Kidney (tissue), 22 donors: ENCODE measurements at places on chromosomes 1 and 21.

DNA sequence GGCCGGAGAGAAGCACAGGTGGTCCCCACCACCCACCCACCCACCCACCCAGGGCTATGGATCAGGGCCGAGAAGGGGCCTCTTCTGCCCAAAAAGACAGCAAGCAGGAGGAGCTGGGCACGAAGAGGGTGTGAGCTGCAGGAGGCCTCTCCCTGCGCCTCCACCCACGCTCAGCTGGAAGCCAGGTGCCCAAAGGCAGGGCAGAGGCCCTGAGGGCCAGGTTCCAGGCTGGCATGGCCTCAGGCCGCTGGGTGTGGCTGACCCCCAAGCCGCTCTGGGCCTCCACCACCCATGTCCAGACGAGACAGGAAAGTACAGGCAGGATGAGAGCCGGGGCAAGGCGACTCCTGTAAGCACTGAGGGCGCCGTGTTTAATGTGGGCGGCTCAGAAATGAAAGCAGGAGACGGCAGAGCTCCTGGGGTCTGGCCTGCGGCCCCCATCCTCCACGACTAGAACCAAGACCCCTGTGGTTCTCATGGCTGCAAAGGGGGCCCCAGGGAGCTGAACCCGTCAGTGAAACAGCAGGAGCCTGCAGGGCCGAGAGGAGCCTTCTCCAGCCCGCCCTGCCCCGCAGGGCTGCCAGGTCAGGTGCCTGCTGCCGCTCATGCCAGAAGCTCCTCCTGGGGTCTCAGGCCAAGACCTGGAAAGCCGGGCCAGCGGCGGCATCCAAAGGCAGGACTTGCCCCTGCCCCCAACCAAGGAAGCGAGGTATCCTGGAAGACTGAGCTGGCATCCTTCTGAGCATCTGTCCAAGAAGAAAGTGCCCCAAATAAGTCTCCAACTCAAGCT lies 56.0 kb downstream of the MEGF6 start:
- DNase-seq = no peak

- DNase-seq = peak; percentile 26
Measured at GRCh38 chr1:228087771-228088251, 5.3 kb downstream of the ARF1 start.

- DNase-seq = no peak
Measured at GRCh38 chr1:24904731-24905354, 25.2 kb downstream of the RUNX3 start.

GRCh38 chr1:92843429-92844352 lies 11.9 kb downstream of the RPL5 start:
- no peak for DNase-seq

DNA sequence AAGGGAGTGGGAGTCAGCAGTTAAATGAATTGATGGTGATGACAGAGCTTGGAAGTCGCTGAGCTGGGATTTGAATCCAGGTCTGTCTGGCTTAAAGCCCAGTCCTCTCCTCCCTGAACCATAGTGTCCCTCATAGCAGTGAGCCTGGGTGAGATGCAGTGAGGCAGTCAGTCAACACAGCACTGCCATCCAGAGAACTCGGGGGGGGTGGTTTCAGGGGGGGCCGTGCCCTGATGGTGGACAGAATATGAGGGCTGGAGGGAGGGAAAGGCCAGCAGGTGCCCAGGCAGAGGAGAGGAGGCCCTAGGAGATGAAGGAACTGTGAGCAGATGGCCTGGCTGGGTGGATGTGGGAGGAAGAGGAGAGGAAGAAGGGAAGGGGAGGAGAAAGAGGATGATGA lies 405.6 kb downstream of the PTPRU start:
- DNase-seq = no peak

GRCh38 chr21:31425138-31425537 lies 81.1 kb upstream of the TIAM1 start:
- DNase-seq = peak; percentile 55

DNA sequence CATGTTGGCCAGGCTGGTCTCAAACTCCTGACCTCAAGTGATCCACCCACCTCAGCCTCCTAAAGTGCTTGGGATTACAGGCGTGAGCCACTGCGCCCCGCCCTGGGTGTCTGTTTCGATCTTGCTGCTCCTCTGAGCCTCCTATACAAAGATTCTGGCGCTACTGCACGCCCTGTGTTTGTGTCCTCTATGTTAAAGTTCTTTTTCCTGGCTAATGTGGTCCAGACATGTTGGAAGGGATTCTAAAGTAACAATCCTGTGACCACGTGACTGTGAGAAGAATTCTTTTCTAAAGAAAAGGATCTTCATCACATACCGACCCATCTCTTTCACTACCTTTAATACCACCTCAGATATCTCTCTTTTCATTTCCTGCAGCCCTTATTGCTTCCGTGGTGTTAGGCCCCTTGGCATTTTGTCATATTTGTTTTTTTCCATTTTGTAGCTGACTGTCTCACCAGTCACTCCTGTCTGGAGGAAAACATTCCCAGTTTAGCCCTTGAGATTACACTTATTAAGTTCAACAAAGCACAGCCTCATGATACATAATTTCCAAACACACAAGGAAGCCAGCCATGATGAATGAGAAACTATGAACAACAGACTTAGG lies 27.2 kb upstream of the ENO1 start:
- DNase-seq = no peak

GRCh38 chr1:178629252-178630154 lies 95.5 kb upstream of the RALGPS2 start:
- DNase-seq = no peak

DNA sequence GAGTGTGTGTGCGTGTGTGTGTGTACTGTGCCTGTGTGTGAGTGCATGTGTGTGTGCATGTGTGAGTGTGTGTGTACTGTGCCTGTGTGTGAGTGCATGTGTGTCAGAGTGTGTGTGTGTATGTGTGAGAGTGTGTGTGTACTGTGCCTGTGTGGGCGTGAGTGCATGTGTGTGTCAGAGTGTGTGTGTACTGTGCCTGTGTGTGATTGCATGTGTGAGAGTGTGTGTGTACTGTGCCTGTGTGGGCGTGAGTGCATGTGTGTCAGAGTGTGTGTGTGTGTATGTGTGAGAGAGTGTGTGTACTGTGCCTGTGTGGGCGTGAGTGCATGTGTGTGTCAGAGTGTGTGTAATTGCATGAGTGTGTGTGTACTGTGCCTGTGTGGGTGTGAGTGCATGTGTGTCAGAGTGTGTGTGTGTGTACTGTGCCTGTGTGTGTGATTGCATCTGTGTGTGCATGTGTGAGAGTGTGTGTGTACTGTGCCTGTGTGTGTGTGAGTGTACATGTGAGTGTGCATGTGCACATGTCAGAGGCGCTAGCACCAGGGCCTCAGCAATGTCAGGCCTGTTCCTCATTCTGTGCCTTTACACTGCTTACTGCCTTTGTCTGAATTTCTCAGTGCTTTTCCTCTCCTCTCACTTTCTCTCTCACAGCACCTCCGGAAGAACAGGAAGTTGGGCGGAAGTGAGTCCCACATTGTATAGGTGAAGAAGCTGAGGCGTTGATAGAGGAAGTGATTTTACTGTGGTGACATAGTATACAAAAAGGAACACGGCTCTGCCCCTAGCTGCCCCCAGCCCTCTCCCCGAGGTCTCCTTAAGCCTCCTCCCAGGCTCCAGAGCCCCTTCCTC lies 4.9 kb downstream of the SLC5A9 start:
- no peak for DNase-seq

- DNase-seq = peak; percentile 65
Measured at GRCh38 chr1:65792669-65793358, at the start of gene PDE4B. TSS of gene PDE4B (plus strand) at chr1:65792895.

- no peak for DNase-seq
Measured at GRCh38 chr1:206145771-206146290, 28.6 kb upstream of the AVPR1B start.

DNA sequence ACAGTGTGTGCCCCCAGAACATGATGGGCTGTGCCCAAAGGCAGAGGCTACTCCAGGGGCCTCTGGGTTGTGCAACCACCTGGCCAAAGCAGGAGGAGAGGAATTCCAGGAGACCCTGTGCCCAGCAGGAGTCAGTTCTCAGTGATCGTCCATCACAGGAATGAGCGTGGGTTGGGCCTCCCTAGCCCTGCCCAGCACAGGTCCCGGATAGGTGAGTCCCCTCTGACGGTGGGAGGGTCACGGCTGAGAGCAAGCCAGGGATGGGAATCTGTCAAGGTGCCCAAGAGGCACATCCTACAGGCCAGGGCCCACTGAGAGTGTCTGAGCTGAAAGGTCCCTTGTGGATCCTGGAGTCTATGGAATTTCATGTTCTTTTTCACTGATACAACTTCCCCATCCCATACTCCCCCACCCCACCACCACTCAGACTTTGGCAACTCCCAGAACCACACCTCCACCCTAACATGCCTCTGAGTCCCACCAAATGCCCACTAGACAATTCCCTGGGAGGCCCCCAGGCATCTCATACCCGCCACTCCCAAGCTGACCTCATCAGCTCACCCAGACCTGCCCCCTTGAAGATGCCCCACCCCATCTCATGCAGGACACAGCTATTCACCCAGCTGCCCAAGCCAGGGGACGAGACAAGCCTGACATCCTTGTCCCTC lies 3.1 kb downstream of the GJB4 start:
- no peak for DNase-seq

- DNase-seq = peak; percentile 75
Measured at GRCh38 chr1:109509176-109510134, at the start of gene AMIGO1. TSS of gene AMIGO1 (minus strand) at chr1:109509727. CDS start at chr1:109508912, 815 bp downstream.

DNA sequence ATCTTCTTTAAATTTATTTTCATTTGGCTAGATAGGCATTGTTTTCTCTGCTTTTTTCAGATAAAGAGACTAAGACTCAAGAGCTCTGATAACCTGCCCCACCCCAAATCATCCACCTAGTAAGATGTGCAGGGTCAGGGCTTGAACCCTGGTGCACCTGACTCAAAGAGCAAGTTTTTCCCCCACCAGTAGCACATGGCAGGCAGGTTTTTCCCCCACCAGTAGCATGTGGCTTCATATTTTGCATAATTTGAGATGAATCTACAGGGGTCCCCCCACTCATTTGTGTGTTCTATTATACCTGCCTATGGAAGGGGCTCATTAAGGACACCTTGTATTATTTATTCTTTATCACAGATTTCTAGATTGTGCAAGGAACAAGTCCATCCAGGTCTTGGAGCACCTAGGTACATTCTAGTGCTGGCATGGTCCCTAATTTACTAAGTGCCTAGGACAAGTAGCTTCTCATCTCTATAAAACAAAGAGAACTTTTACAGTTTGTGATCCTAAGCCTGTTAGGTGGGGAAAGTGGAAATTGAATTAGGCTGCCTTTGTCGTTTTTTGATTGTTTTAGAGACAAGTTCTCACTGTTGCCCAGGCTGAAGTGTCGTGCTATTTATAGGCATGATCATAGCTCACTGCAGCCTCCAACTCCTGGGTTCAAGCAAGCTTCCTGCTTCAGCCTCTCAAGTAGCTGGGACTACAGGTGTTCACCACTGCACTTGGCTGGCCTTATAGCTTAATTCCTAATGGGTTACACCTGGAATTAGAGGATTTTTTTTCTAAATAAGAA lies 13.2 kb upstream of the CTSE start:
- DNase-seq = no peak

GRCh38 chr21:14957836-14958235 lies 107.0 kb downstream of the NRIP1 start:
- DNase-seq = no peak

DNA sequence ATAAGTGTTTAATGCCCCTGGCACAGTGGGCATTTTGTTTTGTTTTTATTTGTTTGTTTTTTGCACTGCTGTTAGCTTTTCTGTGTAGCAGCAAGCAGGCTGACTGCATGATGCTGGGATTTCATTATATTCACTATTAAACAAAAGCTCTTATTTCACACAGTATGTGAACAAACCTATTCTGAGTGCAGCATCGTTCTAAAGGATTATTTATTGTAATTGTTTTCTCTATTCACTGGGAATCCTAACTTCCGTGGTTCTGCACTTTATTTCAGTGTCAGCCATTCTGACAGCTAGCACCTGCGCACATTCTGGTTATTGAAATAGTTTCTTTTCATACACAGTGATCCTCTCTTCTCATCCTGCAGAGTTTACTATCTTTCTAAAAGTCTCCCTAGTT lies 595.0 kb downstream of the NEGR1 start:
- DNase-seq = no peak

GRCh38 chr1:96352733-96353132 lies 368.9 kb upstream of the PTBP2 start:
- DNase-seq = no peak

DNA sequence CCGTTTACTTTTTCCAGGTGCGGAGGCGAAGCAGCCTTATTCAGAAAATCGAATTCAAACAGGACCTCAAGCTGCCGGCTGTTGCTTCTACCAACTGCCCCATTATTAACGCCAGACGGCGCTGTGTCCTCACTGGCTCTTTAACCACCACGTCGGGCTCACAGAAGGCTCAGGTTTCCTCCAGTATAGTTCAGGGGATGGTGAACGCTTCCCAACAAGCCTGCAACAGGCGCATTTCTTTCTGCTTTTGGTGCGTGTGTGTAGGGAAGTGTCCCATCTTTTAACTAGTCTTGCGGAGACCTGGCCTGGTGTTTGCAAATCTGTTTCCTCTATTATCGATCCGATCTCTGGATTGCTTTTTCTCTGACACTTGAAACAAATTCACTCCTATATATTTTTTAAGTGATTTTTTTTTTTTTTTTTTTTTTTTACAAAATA lies 791 bp upstream of the STUM start:
- DNase-seq = peak; percentile 85

DNA sequence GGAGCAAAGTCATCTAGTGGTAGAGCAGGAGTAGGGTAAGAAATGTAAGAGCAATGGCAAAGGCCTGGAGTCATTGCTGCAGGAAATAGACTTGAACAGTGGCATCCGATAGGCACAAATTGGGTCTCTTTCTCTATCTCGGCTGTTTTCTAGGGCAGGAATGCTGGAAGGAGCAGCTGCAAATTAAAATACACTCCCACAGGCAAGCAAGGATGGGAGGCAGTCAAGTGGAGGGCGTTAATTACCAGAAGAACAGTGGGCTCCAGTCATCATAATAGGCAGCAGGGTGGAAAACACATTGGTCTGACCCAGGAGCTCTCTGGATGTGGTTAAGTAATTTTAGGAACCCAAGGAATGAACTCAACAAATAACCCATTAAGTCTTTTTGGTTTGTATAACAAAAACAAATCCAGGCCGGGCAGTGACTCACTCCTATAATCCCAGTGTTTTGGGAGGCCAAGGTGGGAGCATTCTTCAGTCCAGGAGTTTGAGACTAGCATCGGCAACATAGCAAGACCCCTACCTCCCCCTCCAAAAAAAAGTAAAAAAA lies 7.8 kb upstream of the TDRD5 start:
- no peak for DNase-seq

DNA sequence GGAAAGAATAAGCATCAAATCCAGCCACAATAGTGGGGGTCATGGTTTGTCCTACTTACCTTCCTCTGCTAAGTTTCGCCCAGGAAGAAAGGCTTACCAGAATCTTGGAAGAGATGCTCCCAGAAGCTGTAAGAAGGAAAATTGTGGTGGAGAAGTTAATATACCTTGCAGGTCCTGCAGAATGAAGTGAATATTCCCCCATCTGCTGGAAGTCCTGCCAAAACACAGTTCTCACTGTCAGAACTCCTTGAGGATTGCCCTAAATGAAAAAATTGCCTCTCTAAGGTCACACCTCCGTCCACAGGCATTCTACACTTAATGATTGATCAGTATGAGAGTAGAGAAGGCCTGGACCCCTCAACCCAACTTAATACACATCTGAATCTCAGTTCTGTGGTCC lies 78.4 kb upstream of the RGS21 start:
- no peak for DNase-seq
